ENCODE measurements at places on chromosomes 12 and 14. TPM values are rescaled to one million over a fixed set of nuclear protein-coding genes. Genes with fewer than 3 reads are reported as not detected.
A peak's percentile ranks its signal among the peaks of the same experiment; 100 is the strongest.

HCAR1 gene
- 0.33 TPM for total RNA-seq

TBK1 gene
- 14.8 TPM for total RNA-seq

IL31 gene
- total RNA-seq = not detected

PYGL gene
- total RNA-seq = 73.2 TPM

OASL gene
- 18.2 TPM for total RNA-seq

CEBPE gene
- not detected for total RNA-seq

FITM1 gene
- total RNA-seq = 0.63 TPM

DNA sequence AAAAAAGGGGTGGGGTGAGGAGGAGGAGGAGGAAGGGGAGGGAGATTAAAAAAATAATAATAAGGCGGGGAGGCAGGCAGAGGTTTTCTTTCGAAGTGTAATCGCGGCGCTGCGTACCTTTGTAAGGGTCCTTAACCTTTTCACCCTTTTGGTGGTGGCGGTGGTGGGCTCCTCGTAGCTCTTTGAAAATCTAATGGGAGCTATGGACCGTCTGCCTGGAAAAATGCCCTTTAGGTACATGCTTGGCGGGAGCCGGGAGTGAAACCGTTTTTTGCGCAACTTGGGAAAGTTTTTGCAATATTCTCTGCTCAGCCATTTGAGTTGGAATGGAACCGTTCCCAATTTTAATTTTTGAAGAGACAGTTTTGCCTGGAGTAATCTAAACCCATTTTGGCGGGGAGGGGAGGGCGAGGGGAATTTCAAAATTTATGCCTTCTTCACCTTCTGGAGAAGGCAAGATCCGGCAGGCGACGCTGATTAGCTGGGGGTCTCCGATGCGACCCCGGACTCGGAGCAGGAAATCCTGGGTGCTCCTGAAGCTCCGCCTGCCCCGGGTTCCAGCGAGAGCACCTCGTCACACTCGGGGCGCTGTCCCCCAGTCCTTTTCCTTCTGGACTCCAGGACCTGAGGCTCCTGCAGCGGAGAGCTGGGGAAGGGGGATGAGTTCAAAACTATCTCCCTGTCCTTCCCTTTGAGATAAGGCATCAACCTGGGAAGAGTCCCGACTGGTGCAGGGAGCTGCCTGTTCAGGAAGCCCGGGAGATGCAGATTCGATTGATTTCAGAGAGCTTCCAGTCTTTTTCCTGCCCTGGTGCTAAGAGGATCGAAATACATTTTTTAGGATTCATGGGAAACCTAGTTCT is 74.6 kb upstream of the TBX5 start:
- DNase-seq = peak; percentile 33
- H3K4me3 ChIP-seq = peak overlapping the region; percentile 41
- H3K27me3 ChIP-seq = no peaks in the 10 kb centered on the region
- peak overlapping the region; percentile 61 for H3K27ac ChIP-seq

- H3K27ac ChIP-seq = no peak overlapping the region
- no peak overlapping the region for H3K4me3 ChIP-seq
- DNase-seq = no peak
- no peaks in the 10 kb centered on the region for H3K36me3 ChIP-seq
- H3K4me1 ChIP-seq = no peaks in the 10 kb centered on the region
- H3K27me3 ChIP-seq = no peaks in the 10 kb centered on the region
Measured at GRCh38 chr12:115873451-115874082, 403.9 kb downstream of the MED13L start.

- H3K36me3 ChIP-seq = no peaks in the 10 kb centered on the region
- H3K27me3 ChIP-seq = no peaks in the 10 kb centered on the region
- no peak overlapping the region for H3K27ac ChIP-seq
- DNase-seq = no peak
Measured at GRCh38 chr14:22801716-22802115, 13.5 kb downstream of the SLC7A7 start.

DNA sequence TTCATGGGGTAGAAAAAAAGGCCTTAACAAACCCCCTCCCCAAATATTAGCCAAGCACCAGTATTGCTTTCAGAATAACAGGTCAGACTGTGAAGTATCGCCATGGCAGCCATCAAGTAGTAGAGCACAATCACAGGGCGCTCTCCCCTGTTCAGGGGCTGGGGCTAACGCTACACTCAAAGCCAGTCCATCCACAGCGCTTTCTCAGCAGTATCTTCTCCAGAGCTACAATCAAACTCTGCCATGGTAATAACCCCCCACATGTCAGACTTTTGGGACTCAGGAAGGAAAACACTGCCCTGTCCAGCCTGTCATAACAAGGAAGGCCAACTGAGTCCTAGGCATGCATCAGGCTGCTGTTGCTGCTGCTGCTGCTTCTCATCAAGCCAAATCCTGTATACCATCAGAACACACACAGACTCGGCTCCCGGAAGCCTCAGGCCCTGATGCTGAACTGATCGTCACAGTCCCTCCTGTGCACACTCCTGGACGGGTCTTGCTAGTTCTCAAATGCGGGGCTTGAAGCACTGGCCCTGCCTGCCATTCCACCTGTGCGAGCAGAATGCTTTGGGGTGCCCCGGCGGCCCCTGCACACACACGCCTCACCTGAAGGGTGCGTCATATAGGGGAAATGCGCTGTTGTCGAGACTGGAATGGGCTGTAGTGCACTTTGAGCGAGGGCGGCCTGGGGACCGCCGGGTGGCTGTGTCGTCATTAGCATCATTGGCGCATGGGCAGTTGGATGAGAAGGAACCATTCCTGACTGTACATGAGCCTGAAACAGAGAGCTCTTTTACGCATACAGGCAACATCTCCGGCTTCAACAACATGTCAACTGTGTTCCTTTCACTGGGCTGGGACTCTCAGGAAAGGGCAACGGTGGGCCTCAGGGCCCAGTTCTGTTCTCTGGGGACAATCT is 47.6 kb downstream of the SH2B3 start:
- no peak overlapping the region for H3K4me3 ChIP-seq
- no peaks in the 10 kb centered on the region for H3K4me1 ChIP-seq
- DNase-seq = no peak

- no peak overlapping the region for H3K27ac ChIP-seq
- H3K4me3 ChIP-seq = no peak overlapping the region
- no peaks in the 10 kb centered on the region for H3K27me3 ChIP-seq
- DNase-seq = no peak
- H3K36me3 ChIP-seq = no peaks in the 10 kb centered on the region
Measured at GRCh38 chr12:123531091-123531490, 2.4 kb downstream of the RILPL1 start.

GRCh38 chr12:92142251-92142926 is 3.3 kb downstream of the BTG1 start:
- peaks cover 31% of the 10 kb centered on the region for H3K36me3 ChIP-seq
- H3K27ac ChIP-seq = peak overlapping the region; percentile 100
- DNase-seq = no peak
- no peaks in the 10 kb centered on the region for H3K27me3 ChIP-seq

- H3K36me3 ChIP-seq = no peaks in the 10 kb centered on the region
- H3K4me3 ChIP-seq = peak within 1 kb of the TSS; percentile 47
- H3K27ac ChIP-seq = peak within 1 kb of the TSS; percentile 89
- H3K27me3 ChIP-seq = no peaks in the 10 kb centered on the region
- peak; percentile 84 for DNase-seq
Measured at GRCh38 chr12:81077686-81078441, at the start of gene ACSS3. TSS of gene ACSS3 (plus strand) at chr12:81078079. CDS start at chr12:81078121, 42 bp downstream.

- DNase-seq = no peak
- no peaks in the 10 kb centered on the region for H3K4me1 ChIP-seq
- no peaks in the 10 kb centered on the region for H3K27me3 ChIP-seq
- H3K36me3 ChIP-seq = no peaks in the 10 kb centered on the region
- no peak overlapping the region for H3K27ac ChIP-seq
- H3K4me3 ChIP-seq = no peak overlapping the region
Measured at GRCh38 chr12:111462210-111462769, 56.6 kb downstream of the SH2B3 start.

DNA sequence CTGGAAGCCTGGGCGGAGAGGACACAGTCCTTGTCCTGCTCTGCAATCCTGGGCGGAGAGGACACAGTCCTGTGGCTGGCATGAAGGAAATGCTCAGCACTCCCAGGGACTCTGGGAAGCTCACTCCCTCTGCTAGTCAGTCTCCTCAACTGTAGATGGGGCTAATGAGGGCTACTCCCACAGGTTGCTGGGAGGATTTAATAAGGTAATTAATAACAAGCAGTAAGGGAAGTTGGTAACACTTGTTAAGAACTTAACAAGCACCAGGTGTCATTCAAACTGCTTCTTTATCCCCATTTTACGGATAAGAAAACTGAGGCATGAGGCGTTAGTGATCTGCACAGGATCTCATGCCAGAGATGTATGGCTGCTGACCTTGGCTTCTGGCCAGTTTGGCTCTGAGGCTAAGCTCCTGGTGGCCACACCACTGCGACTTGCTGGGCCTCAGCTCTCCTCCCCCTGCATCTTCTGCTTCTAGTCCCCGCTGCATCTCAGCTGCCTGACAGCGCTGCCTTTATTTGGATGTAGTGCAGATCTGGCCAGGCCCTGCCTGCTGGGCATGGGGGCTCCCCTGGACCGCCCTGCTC is 54.1 kb upstream of the BEGAIN start:
- no peak overlapping the region for H3K4me3 ChIP-seq
- H3K27me3 ChIP-seq = no peaks in the 10 kb centered on the region
- no peak overlapping the region for H3K27ac ChIP-seq

DNA sequence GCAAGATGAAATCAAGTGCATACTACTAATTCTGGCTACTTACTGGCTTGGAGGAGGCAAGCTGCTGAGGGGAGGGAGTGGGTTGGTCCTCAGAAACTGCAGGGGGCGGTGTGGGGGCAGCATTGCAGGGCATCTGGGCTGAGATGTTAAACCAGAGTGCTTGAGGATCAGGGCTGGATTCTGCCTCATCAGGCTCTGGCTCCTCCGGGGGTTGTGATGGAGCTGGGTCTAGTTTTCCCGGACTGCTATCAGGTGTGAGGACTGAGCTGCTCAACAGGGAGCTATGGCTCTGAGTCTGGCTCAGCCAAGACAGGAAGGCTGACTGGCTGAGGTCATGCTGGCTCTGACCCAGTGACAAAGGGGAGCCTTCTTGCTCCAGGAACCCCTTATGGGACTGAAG is 28.6 kb downstream of the BAZ2A start:
- H3K4me1 ChIP-seq = peaks cover 6% of the 10 kb centered on the region
- no peak overlapping the region for H3K4me3 ChIP-seq
- H3K36me3 ChIP-seq = peaks cover 88% of the 10 kb centered on the region
- H3K27ac ChIP-seq = no peak overlapping the region

- DNase-seq = no peak
- peaks cover 4% of the 10 kb centered on the region for H3K4me1 ChIP-seq
- no peaks in the 10 kb centered on the region for H3K36me3 ChIP-seq
- H3K27ac ChIP-seq = no peak overlapping the region
- no peaks in the 10 kb centered on the region for H3K27me3 ChIP-seq
Measured at GRCh38 chr12:9378430-9378835, 170.2 kb upstream of the PZP start.

- DNase-seq = no peak
- no peak overlapping the region for H3K4me3 ChIP-seq
- H3K36me3 ChIP-seq = no peaks in the 10 kb centered on the region
- no peak overlapping the region for H3K27ac ChIP-seq
- H3K27me3 ChIP-seq = no peaks in the 10 kb centered on the region
Measured at GRCh38 chr12:18139989-18140596, 50.1 kb upstream of the RERGL start.

DNA sequence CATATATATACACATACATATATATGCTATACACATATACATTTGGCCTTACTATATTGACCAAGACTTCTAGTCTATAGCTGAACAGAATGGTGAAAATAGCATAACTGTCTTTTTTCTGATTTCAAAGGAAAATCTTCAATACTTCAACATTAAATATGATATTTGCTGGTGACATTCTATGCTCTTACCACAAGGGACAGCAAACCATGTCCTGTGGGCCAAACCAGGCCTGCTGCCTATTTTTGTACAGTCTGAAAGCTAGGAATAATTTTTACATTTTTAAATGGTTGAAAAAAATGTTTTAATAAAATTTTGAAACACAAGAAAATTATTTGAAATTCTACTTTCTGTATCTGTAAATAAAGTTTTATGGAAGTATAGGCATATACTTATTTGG is 63.6 kb downstream of the EML5 start:
- no peaks in the 10 kb centered on the region for H3K36me3 ChIP-seq
- H3K4me3 ChIP-seq = no peak overlapping the region
- DNase-seq = no peak
- H3K27ac ChIP-seq = no peak overlapping the region
- H3K27me3 ChIP-seq = no peaks in the 10 kb centered on the region

DNA sequence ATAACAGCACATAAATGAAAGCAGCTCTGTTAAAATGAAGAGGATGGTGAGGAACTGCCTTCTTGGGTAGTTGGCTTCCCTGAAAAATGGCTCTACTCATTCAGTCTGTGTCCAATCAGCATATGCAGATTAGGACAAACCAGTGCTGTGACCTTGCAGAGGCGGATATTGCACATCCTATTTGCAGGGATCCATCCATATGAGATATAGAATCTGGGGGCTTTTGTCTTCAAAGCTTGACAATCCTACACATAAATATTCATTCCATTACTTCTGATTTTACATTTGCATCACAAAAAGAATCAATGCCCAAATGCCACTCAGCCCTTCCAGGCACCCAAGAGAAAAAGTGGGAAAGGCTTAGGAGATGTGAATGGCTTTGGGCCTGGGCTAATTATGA is 383.7 kb downstream of the EMP1 start:
- H3K27me3 ChIP-seq = no peaks in the 10 kb centered on the region
- H3K4me3 ChIP-seq = no peak overlapping the region
- H3K27ac ChIP-seq = no peak overlapping the region
- H3K36me3 ChIP-seq = no peaks in the 10 kb centered on the region
- DNase-seq = no peak
- no peaks in the 10 kb centered on the region for H3K4me1 ChIP-seq

DNA sequence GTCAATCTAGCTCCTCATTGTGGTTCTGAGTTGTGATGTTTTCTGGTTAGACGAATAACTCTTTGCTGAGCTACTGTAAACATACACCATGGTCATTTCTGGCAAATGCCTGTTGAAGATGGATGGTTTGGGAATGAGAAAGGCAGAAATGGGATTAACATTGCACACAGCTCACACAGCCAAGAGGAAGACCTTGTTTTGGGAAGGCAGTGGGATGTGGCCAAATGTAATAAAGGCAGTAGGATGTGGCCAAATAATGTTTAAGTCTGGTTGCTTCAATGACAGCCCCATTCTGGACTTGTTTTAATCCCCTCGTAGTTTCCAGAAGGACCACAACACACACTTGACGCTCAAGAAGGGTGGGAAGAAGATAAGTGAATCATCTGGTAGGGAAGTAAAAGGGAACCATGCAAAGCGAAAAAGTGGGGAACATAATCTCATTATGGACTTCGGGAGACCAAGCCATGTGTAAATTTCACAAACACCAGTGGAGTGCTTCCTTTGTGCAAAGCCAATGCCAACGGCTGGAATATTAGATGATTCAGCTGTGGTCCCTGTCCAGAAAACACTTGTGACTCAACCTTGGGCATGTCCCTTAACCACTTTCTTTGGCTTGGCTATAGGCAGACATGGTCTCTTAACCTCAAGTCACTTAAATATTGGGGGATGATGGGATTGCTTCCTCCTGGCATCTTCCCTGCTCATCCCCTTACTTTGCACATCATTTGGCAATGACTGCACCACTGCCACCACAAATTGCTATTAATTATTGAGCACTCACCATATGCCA is 284.4 kb upstream of the CRY1 start:
- H3K4me3 ChIP-seq = no peak overlapping the region
- DNase-seq = no peak
- H3K27me3 ChIP-seq = no peaks in the 10 kb centered on the region
- H3K4me1 ChIP-seq = no peaks in the 10 kb centered on the region
- no peaks in the 10 kb centered on the region for H3K36me3 ChIP-seq
- no peak overlapping the region for H3K27ac ChIP-seq

Data from upper lobe of left lung (tissue), 6 donors.